A549 (cell line): ENCODE measurements at places on chromosomes 3 and 15.
A peak's percentile ranks its signal among the peaks of the same experiment; 100 is the strongest.

DNA sequence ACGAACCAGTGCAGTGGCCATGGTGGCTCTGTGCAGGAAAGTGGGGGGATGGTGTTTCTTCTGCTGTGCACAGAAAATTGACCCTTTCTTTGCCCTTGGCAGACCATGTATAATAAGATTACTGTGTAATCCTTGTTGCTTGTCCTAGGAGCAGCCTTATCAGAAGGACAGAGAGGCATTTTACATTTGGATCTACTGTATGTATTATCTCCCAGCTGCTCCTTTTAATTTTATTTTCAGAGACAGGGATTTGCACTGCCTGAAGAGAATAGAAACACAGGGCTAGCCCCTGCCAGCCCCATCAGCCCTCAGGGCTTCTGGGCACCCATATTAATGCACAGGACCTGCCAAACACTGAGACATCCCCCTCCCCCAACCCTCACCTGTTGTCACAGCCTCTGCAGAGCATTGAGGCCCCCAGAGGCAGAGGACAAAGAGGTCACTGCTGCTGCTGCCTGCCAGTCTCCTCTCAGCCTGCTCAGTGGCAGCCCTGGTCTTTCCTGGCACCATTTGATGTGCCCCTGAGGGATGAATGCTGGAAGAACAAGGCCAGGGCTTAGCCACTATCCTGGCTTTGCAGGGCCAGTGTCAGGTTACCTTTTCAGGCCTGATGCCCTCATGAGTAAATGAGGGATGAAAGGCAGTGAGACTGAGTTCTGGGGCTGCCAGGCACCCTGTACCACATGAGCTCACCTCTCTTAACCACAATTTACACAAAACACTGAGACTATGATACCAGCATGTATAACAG lies 533.4 kb downstream of the NTRK3 start:
- DNase-seq: no peak

DNA sequence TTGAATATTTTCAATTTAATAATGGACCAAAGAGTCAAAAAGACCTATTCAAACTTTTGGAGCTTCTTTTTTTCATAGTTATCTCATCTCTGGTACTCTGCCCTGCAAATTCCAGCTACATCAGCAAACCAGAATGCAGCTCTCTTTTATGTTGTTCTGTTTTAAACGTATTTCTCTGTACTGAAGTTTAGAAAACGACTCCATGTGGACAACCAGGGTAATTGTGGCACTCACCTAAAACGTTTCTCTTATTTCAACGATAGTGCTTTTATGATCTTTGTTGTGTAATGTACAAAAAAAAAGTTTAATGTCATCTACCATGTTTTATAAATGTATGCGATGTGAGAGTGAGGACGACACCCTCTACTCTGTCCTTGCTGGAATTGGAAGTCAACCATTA lies 1472.3 kb upstream of the GBE1 start:
- DNase-seq: peak; percentile 14

DNA sequence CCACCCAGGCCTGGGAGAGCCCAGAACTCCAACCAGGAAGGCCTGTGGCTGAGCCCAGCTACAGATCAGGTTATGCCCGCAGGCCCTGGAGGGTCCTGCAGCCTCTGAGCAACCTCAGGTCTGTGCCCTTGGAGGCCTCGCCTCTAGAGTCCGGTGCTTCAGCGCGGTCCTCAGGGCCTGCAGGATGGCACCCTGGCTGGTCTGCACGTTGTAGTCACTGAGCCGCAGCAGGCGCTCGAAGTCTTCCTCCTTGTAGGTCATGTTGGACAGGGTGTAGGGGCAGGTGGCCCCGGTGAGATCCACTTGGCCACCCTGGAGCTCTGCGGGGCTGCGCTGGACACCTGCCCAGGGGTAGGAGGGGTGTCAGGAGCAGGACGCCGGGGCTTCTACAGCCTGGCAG lies 25.8 kb downstream of the PLA2G4D start:
- no peak for DNase-seq

- DNase-seq: no peak
These were observed 27.2 kb downstream of the LRRC2 start for GRCh38 chr3:46538803-46539442.

DNA sequence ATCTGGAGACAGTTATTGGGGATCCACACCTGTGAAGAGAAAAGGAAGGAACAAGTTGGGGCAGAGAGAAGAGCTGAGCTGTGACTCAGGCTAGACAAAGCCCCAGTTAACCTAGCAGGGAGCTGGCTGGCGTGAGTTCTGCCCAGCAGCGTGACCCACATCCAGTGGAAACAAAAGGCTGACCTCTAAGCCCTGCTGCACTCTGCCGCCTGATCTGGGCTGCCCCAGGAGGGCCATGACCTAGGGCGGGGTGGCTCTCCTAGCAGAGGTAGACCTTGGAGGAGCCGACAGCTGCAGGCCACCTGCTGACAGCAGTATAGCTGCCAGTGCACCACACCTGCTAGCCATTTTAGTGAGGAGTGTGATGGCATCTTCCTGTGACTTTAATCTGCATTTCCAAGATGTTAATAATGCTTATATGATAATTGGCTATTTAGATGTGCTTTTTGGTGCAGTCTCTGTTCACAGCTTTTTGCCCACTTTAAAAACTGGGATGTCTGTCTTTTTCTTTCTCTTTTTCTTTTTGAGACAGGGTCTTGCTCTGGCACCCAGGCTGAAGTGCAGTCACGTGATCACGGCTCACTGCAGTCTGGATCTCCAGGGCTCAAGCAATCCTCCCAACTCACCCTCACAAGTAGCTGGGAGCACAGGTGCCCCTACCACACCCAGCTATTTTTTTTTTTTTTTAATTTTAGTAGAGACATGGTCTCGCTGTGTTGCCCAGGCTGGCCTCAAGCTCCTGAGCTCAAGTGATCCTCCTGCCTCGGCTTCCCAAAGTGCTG lies 78.1 kb downstream of the LSM3 start:
- no peak for DNase-seq

- no peak for DNase-seq
These were observed 51.0 kb upstream of the STT3B start for GRCh38 chr3:31481697-31482096.

DNA sequence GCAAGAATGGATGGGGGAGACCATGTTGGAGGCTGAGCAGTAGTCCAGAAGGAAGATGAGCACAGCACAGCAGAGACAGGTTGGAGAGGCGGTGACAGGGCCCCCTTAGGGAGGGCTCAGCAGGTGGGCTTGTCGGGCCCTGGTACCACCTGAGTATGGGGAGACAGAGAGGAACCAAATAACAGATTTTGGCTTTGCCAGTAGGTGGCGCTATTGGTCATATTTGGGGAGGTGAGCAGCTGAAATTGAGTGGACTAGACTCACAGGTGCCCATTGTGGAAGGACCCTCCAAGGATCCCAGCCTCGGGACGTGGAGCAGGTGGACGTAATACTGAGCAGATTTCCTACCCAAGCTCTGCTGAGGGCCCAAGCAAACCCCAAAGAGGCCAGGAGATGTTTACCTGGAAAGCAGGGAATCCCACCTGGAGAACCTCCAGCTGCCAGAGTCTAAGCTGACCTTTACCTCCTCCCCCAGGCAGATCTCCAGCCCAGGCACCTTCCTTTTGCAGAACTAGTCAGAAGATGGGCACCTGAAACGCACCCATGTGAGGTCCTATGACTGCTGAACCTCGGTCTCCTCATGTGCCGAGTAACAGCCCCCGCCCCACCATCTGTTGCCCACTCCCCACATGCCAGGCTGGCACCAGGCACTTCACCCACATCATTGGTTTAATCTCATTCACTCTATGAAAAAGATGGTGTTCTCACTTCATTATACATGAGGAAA lies 24.6 kb upstream of the CORO2B start:
- DNase-seq: peak; percentile 71

GRCh38 chr15:88635318-88635717 lies 3.5 kb upstream of the ISG20 start:
- DNase-seq: no peak

GRCh38 chr15:73993211-73993994 lies 1.1 kb upstream of the PML start:
- no peak for DNase-seq

DNA sequence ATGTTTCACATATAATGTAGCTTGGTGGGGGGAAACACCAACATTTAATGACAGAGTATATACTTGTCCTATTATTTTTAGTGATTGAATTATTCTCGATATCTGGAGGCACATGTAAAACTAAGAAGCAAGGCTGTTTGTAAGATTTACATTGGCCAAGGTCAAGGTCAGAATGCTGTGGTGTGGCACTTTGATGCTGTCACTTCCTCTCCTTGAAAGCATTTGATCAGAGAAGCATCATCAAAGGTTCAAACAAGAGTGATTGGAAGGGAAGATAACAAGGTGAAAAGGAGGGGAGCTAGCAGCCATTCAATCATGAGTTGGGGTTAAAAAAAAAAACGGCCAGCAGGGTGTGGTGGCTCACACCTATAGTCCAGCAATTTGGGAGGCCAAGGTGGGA lies 26.4 kb downstream of the RTF1 start:
- DNase-seq: no peak

DNA sequence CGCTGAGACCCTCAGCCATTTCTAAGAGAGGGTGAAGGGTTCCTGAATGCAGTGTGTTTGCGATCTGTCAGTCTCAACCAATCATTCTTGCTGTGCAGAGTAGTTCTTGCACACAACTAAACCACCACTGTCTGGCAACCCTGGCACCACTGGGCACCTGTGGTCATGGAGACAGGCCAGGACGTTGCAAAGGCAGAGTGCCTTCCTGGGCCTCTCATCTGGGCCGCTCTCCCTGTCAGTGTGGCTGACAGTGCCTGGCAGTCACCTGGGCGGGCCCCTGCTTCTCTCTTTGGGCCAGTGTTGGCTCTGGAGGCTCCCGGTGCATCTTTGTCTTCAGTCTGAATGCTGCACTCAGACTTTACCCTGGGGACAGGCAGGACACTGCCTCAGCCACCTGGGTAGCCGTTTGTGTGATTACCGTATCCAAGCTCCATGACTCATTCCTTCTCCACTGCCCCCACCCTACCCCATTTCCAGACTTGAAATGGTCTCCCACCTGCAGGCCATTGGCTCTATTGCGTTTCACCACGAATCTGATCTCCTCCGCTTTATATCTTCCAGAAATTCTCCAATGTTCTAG lies 104.6 kb upstream of the KLF13 start:
- DNase-seq: no peak

DNA sequence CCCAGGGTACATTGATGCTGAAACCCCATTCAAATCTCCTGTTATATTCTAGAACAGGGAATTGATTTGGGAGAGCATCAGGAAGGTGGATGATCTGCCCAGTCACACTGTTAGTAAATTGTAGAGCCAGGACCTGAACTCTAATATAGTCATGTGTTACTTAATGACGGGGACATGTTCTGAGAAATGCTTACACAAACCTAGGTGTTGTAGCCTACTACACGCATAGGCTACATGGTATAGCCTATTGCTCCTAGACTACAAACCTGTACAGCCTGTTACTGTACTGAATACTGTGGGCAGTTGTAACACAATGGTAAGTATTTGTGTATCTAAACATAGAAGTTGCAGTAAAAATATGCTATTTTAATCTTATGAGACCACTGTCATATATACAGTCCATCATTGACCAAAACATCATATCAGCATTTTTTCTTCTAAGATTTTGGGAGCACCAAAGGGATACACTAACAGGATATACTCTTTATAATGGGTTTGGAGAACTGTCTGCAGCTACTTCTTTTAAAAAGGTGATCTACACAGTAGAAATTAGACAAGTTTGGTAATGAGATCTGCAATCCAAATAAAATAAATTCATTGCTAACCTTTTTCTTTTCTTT lies 5.8 kb downstream of the B2M start:
- DNase-seq: no peak

DNA sequence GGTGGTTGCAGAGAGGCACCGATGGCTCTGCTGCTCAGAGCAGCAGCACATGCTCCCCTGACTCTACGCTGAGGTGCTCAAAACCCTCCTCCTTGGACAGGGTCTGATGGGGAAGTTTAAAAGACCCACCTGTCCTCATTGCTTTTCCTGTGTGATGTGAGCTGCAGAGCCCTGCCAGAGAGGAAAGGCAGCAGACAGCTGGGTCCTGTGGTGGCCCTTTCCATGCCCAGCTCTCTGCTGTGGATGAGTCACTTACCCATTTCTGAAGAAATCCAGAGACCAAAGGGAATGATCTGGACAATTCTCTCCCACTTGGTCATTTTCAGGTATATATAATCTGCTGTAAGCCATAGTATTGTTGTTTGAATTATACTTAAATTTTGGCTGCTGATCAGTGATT lies 121.7 kb downstream of the CHDH start:
- no peak for DNase-seq

DNA sequence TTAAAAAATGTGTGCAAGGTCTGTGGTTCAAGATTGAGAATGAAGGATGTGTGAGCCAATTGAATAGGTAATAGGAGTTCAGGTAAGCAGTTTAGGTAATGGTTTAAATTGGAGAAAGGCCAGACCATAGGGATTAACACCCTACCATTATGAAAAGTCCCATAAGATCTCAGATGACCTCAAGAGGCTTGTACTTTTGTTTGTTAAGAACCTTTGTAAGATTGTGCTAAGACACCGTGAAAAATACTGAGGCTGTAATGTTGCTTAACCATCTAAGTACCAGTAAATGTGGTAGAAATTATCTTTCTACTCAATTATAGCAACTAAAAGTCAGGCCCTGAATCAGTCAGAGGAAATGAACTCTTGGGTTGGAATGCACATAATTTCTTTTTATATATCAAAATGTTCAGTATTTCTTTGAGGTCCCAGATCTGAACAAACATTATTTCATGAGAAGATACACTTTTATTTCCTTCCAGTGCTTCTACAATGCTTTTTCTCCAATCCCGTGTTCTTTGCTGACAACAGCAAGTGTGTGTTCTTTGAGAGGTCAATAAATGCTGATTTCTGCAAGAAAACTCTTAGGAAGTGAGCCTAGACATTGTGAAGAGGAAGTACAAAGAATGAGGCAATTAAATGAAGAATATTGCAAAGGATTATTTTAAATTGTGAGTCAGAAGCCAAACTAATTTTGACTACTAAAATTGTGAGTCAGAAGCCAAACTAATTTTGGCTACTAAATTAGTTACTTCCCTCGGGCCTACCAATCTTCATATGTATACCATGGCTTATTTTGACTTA lies 66.4 kb downstream of the TCF12 start:
- no peak for DNase-seq

DNA sequence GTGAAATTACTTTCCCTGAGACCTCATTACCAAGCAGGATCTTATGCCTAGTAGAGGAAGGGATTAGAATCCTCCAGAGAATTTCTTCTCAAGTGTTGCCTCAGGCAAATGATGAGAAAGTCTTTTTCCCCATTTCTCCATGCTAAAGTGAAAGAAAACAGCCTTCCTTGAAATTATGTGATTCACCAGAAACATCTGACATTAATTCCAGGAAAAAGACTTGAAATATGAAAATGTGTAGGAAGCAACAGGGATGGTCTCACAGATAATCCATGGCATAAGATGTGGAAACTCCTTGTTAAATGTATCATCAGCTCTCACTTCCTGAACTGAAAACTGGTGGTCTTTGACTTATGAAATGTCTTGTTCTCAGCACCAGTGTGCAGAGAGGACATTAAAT lies 17.9 kb upstream of the ABI3BP start:
- DNase-seq: no peak

- DNase-seq: peak; percentile 57
These were observed 79.9 kb downstream of the UBP1 start for GRCh38 chr3:33360136-33360825.

DNA sequence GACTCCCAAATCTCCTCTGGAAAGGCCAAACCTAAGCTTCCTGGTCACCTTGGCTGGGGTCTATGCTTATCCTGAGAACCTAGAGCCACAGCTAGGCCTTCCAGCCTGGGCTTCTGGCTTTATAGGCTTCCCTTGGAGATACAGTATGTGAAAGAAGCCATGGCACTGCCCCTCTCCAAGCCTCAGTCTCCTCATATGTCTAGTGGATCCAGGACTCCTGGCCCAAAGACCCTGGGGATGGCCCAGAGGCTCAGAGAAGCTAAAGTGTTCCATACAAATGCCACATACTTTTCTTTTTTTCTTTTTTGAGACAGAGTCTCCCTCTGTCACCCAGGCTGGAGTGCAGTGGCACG lies 8.6 kb downstream of the ACAA1 start:
- no peak for DNase-seq
